CD4-positive, alpha-beta memory T cell (primary cell): ENCODE measurements at places on chromosomes 1 and 21.

DNA sequence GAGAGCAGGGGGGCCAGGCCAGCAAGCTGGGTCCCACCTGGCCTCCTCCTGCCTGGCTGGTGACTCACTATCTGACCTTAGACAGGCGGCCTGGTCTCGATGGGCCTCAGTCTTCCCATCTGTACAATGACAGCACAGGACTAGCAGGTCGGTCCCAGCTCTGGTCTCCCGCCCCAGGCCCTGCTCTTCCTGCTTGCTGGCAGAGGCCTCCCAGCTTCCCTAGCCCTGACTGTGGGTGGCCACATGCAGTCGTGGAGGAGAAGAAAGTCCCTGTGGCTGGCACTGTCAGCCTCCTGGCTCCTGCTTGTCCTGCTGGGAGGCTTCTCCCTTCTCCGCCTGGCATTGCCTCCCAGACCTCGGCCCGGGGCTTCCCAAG, 817 bp downstream of the EXTL1 start:
- no peak for DNase-seq

GRCh38 chr21:28550057-28550825, 442.4 kb downstream of the LTN1 start:
- DNase-seq: no peak

GRCh38 chr21:39056636-39057035, 126.6 kb downstream of the PSMG1 start:
- no peak for DNase-seq

- no peak for DNase-seq
Measured at GRCh38 chr1:42674682-42675081, 7.5 kb upstream of the YBX1 start.

GRCh38 chr1:25890239-25891034, 14.9 kb upstream of the PAQR7 start:
- DNase-seq: no peak
